Glutamatergic neuron (in vitro differentiated cells): ENCODE measurements at places on chromosomes 13 and 19.
A peak's percentile ranks its signal among the peaks of the same experiment; 100 is the strongest.

GRCh38 chr13:113937073-113937472 is 36.8 kb downstream of the C13orf46 start:
- DNase-seq: no peak

GRCh38 chr19:52188822-52189734 is 774 bp upstream of the PPP2R1A start:
- peak; percentile 96 for DNase-seq

GRCh38 chr13:64525687-64526086 is 2704.4 kb downstream of the PCDH9 start:
- no peak for DNase-seq

- DNase-seq: no peak
Observed at GRCh38 chr13:35917942-35918645, 213.1 kb downstream of the DCLK1 start.

DNA sequence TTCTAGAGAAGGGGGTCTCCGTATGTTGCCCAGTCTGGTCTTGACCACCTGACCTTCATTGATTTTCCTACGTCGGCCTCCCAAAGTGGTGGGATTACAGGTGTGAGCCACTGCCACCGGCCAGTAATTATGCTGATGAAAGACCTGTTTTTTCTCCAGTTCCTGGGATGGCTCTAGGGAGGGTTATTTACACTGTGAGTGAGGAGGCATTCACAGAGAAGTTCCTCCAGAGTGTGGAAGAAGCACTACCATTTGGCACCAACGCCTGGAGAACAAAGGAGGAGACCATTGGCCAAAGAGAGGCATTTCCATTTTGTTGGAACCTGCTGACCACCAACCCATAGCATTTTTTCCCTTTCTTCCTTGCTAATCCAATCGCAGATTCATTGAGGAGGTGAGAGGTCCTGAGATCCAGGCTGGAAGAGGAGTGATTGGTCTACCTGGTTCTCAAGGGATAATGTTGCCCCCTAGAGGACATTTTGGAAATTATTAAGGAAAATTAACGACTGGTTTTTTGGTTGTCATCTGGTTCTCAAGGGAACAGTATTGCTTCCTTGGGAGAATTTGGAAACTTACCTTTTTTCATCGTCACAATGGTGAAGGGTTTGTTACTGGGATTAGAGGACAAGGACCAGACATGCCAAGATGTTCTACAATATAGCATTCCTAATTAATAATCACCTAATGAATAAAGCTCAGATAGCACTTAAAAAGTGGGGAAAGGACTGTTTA is 5.5 kb upstream of the SAE1 start:
- DNase-seq: no peak

DNA sequence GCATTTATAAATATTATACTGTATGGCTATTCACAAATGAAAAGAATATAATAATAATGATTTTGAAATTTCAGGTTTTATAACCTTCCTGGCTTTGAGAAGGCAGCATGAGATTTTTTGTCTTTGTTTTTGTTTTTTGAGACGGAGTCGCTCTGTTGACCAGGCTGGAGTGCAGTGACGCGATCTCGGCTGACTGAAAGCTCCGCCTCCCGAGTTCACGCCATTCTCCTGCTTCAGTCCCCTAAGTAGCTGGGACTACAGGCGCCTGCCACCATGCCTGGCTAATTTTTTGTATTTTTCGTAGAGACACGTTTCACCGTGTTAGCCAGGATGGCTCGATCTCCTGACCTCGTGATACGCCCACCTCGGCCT is 64.1 kb downstream of the ZNF429 start:
- DNase-seq: no peak

DNA sequence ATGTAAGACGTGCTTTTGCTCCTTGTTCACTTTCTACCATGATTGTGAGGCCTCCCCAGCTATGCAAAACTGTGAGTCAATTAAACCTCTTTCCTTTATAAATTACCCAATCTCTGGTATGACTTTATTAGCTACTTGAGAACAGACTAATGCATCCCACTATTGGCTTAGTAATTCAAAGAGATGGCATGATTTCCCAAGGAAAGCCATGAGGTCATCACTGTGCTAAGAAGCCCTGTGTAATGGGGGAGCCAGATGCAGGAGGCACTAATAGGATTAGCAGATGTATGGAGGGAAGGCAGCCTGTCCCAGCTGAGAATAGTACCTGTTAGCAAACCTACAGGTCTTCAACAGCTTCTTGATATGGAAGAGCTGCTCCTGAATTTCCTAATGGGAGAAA is 38.1 kb downstream of the RUBCNL start:
- DNase-seq: no peak

DNA sequence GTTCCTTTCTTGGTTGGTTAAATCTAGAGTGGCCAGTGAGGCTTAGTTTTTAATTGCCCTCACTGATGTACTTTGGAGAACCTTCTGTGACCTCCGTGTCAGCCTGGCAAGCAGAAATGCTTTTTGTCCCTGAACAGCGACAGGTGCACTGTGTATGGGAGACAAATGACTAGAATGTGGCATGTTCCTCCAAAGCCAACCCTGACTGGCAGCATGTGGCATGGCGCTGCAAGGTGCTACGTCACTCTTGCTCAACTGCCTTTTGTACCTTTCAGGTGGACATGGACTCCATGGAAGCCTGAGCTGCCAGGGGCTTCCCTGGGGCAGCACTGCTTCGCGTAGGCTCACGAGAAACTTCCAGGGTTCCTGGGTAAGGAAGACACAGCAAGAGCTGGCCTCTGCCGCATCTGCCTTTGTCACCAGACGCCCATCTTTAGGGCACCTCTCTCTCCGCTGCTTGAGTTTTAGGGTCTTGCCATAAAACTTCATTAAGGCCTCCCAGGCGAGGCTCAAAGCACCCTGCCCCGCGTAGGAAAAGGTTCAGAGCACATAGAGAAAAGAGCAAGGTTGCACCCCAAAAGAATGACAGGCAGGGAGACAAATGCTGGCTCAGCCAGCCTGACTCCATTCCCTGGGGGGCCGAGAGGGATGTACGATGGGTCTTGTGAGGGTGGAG is 167.1 kb upstream of the SOX1 start:
- DNase-seq: no peak

DNA sequence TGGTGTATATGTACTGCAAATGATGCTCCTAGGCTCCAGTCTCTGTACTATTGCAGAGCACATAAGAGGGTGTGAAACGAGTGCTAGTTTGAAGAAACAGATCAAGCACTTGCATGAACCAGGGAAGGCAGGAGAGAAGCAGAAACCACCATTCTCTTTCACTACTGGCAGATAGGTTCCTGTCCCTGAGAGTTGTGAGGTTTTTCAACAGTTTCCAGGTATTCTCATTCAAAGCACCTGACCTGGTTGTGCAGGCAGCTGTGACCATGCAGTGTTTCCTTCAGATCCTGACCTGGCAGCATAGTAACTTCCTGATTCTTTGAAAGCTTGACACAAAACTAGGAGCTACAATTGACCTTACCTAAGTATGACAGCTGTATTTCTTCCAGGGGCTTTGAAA is 164.9 kb downstream of the UFM1 start:
- DNase-seq: no peak
